ENCODE measurements at places on chromosomes 5 and 9.
A peak's percentile ranks its signal among the peaks of the same experiment; 100 is the strongest.

DNA sequence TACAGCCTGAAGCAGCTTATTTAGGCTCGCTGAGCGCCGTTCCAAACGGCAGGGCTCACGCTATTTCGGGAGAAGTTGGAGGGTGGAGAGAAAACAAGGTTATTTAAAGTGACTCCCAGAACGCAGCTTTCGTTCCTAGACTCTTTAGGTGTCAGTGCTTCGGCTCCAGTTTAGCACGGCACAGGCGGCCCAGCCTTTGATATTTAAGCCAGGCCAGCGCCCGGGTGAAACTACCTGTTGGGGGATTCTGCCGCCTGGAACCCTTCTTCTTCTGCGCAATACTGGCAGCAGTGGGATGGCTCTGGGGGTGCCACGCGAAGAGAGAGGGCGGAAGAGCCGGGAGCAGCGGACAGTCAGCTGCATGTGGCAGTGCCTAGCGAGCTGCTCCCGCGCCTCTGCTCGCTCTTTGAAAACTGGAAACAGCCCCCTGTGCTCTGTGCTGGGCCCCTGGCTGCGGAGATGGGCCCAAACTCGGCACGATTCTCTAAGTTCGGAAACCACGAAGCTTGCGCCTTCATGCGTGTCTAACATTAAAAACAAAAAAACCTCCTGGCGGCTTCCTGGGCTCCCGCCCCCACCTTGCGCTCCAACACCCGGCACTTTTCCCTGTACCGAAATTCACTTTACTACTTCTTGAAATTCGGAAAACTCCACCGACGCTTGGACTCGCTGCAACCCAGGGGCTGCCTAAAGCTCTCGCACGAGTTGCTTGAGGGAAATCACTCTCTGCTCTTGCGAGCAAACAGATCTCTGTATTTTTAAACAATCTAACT, 34.6 kb upstream of the NFIB start:
- peak; percentile 81 for DNase-seq

GRCh38 chr5:175082866-175083590, 358.6 kb downstream of the MSX2 start:
- no peak for DNase-seq

- no peak for DNase-seq
Measured at GRCh38 chr9:135879237-135879601, 28.1 kb downstream of the CAMSAP1 start.

- no peak for DNase-seq
Measured at GRCh38 chr9:83623679-83624076, 735 bp downstream of the IDNK start.

DNA sequence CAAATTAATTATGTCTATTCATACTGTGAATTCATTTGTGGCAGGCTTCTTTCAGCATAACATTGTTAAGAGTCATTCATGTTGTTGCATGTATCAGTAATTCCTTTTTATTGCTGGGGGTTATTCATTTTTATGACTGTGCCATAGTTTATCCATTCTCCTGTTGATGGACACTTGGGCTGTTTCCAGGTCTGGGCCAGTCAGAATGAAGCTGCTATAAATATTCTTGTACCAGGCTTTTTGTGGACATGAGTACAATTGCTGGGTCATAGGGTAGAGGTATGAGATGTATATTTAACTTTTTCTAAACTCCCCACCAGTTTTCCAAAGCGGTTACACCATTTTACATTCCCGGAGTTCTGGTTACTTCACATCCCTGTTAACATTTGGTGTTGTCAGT, 13.6 kb downstream of the PRPF4 start:
- no peak for DNase-seq

DNA sequence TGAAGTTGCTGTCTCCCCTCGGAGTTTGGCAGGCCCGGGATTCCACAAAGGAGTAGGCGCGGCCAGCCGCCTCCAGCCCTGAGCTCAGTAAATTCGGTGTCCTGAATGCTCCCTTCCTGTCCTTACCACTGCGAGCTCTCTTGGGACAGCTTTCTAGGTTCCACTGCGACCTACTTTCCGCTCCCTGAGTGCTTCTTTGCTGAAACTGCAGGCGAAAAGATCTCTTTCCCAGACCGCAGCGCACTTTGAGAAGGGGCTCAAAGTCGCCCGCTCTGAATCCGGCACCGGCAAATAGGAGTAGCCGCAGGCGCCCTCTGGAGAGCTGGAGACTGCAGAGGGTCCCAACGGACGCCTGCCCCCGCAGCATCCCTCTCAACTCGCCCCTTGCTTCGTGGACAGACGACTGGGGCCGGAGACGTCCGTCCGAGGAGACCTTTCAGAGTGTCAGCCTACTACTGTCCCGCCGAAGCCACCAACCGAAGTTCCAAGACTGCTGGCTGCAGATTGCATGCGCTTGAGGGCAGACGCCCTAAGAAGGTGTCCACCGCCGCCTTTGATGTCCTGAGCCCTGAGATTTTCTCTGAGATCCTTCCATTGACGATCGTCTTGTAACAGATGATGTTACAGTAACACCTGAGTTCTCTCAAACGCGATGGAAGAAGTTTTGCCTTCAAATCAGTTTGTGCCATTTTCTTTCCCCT, 96.0 kb downstream of the ANXA2R start:
- DNase-seq = no peak

DNA sequence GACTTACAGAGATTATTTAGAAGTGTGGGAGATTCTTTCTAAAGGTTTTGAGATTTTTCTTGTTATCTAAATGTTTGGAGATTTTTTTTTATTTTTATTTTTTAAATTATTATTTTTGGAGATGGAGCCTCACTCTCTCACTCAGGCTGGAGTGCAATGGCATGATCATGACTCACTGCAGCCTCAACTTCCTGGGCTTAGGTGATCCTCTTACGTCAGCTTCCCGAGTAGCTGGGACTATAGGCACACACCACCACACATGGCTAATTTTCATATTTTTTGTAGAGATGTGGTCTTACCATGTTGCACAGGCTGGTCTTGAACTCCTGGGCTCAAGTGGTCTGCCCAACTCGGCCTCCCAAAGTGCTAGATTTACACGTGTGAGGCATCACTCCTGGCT, 694.5 kb downstream of the TLE1 start:
- peak; percentile 1 for DNase-seq
